ENCODE measurements at places on chromosomes 3 and 15.

GRCh38 chr15:68278595-68279405 is 1.3 kb downstream of the FEM1B start:
- no peak for DNase-seq

- no peak for DNase-seq
Observed at GRCh38 chr3:190089711-190090110, 31.0 kb downstream of the P3H2 start.

DNA sequence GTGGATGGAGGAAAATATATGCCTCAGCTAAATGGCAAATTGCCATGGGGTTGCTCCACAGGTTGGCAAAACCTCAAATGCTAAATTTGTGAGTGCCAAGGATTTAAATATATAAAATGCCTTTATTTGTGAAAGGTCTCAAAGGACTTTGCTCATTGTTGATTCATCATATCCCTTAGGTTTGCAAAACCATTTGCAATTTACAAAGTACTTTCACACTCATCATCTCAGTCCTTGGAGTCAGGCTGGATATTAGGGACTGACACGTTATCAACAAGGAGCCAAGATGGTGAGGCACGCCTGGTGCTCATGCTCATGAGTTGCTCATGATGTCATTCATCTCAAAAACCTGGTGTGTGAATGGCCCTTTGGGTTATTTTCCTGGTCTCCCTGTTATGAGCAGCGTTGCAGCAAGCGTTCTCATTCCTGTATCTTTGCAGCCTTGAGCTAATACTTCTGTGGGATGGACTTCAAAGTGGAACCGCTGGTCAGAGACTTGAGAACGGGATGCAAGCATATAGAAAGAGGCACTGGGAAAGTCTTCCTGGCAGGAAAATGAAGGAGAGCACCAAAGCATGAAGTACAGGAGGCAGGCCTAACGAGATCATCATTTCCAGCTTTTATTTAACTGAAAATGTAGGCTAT is 66.0 kb downstream of the MYO1E start:
- no peak for DNase-seq

- no peak for DNase-seq
Observed at GRCh38 chr15:75672646-75673425, 25.1 kb downstream of the SNX33 start.

- no peak for DNase-seq
Observed at GRCh38 chr15:78374436-78375393, 34.6 kb downstream of the CRABP1 start.

DNA sequence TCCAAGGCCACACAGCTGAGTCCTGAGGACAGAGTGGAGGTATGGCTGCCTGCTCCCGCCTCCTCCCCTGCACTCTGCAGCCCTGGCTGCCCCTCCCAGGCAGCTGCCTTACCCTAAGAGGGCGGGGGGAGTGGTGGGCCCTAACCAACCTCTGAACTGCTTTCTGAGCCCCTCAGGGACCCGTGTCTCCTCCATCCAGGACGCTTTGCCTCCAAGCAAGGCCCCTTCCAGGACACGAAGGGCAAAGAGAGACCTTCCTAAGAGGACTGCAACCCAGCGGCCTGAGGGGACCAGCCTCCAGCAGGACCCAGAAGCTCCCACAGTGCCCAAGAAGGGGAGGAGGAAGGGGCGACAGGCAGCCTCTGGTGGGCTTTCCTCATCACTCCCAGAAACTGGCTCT is 7.6 kb downstream of the NEIL1 start:
- DNase-seq, result no peak

DNA sequence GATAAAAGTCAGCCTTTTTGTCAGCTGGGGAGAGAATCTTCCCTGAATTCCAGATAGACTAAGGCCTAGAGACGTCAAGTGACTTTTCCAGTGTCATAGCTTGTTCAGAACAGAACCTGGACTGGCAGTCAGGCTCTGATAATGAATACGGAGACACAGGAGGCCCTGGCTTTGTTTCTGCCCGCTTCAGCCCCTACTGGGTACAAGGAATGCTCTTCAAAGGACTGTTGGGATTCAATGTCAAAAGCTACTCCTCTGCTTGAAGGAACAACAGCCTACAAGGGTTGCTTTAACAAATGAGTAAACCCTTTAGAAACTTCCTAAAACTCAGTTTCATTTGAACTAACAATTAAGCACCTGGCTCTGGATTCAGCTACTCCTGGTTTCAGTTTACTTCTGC is 412.3 kb downstream of the OXSM start:
- no peak for DNase-seq

GRCh38 chr15:68354923-68355322 is 77.0 kb downstream of the ITGA11 start:
- DNase-seq, result no peak
